Stimulated activated CD4-positive, alpha-beta T cell treated with anti-CD3 and anti-CD28 coated beads, TNF-alpha, amount 100 ng/mL, for 4 hours (primary cell): ENCODE measurements at places on chromosomes 2 and 18.

GRCh38 chr2:190126798-190127197, 64.3 kb upstream of the MSTN start:
- no peak for DNase-seq

DNA sequence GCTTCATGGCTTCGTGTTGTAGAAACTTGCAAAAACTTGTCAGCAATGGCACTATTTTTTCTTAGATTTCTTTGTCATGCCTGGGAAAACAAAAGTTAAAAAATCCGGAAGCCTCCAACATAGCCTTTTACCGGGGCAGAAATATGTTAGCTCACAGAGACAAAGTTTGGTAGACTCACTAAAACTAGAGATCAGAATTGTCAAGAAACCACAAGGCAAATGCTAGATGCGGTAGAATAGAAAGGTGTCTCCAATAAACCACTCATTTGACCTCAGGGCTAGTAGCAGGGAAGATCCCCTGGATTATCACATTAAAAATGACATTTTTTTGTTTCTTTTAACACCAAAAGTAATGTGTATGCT, 405 bp downstream of the CASP10 start:
- DNase-seq, result no peak

GRCh38 chr2:100783987-100784386, 36.0 kb upstream of the NPAS2 start:
- DNase-seq, result no peak

DNA sequence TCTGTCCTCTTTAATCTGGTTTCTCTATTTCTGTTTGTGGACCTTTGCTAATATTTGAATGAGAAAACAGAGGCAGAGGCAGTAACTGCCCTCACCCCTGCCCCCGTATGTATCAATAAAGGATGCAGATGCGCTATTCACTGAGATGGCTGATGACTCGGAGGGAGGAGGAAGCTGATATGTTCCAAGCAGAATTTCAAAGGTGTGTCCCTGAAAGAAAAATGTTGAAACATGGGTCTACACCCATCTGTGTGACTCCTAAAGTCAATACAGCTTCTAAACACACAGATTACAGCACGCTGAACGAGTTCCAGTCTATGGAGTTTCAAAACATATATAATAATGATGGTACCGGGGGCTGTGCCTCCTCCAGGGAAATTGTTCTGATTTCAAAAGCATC, 38.8 kb downstream of the EPHA4 start:
- no peak for DNase-seq

- no peak for DNase-seq
These were observed 153.9 kb downstream of the INSIG2 start for GRCh38 chr2:118242216-118242615.

- DNase-seq, result no peak
These were observed 237.5 kb downstream of the CTNNA2 start for GRCh38 chr2:79750321-79750720.

- peak; percentile 77 for DNase-seq
These were observed at the start of gene SP140 for GRCh38 chr2:230225486-230225885. Gene SP140 (plus strand): TSS chr2:230225736. CDS start chr2:230225845, 109 bp downstream.

DNA sequence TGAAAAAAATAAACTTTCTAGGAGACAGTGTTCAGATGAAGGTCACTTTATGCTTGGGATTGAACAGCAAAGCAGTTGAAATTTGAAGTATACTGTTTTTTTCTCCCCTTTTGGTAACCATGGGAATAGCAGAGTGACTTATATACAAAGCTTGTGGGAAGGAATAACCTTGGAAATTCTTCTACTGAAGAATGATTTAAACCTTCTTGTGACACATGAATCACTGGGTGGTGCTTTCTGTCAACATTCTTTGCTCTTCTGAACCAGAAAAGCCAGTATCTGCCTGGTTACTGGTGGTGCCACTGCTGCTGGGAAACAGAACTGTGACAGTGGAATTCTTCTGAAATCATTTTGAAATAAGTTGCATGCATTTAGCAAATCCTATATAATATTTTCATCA, 39.4 kb upstream of the RND3 start:
- no peak for DNase-seq

GRCh38 chr2:235530735-235531134, 36.9 kb downstream of the AGAP1 start:
- DNase-seq, result no peak

DNA sequence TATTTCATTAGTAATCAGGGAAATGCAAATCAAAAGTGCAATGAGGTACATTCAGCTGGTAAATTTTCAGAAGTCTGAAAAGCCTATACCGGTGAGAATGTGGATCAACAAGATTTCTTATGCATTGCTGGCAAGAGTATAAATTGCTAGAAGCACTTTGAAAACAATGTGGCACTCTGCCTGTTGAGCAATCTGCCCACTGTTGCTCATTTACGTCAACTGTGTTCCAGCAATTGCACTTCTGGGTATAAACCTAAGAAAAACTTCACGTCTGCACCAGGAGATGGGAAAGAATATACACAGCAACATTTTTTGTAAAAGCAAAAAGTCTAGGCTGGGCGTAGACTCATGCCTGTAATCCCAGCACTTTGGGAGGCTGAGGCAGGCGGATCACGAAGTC, 40.8 kb downstream of the MTERF4 start:
- no peak for DNase-seq

DNA sequence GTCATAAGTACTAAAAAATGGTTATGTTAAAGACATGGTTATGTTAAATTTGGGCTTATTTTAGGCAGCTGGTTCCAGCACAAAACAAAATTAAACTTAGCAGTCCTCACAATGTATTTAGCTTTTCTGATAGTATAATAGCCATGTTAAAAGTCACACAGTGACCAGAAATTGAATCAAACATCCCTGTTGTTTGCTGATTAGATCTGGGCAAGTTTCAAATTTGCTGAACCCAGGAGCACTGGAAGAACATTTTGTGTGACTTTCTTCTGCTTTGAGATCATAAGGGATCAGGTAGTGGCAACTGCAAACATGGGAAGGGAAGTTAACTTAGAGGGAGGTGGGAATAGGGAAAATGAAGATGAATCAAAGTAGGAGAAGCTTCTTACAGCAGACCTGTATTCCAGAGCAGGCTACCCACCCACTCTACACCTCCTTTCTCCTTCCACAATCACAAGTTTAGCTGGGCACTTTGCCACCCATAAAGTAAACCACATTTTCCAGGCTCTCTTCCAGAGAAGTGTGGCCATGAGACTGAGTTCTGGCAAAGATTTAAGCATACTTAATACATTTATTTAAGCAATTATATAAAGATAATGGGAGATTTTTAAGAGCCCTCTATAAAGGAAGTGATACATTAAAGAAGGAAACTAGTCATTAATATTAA, 616.1 kb upstream of the LRATD1 start:
- no peak for DNase-seq

- no peak for DNase-seq
These were observed 9.8 kb upstream of the ZNF512 start for GRCh38 chr2:27572998-27573429.

DNA sequence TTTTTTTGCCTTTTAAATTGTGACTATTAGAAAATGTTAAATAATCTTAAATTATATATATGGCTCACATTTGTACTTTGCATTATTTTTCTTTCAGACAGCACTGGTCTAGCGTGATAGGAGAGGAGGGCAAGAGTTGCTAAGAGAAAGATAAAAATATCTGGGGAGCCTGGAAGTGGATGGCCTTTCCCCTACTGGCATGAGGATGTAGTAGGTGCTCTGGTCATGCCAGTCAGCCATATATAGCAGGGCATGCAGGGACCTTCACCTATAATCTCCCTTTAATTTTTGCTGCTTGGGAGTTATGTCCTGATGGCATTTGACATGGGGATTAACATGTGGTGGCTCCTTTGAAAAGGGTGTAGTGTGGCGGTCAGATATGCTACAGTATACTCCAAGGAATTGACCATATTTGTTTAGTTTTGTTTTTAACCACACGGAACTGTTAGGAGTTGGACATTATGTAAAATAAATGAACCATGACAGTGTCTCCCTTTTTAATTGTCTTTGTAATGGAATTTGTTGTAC, 144.7 kb downstream of the BABAM2 start:
- no peak for DNase-seq

GRCh38 chr2:18498531-18498930, 61.9 kb downstream of the RDH14 start:
- no peak for DNase-seq

GRCh38 chr2:109510136-109511028, 103.4 kb downstream of the SEPTIN10 start:
- DNase-seq, result peak; percentile 41

GRCh38 chr2:172968061-172968469, 107.6 kb upstream of the MAP3K20 start:
- DNase-seq, result no peak

DNA sequence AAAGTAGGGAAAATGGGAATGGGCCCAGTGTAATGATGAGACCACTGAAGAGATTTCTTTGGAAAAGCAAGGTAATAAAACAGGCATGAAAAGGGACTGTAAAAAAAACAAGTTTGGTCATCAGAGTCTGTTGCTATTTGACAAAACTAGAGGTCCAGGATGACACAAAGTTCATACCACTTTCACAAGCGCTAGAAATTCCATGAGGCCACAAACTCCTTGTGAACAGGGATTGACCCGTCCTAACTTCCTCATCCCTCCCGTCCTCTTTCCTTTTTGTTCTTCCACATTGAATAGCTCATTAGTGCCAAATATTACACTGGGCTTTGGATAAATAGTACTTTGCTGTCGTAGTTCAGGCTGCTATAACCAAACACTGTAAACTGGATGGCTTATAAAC, 188.8 kb upstream of the EPC2 start:
- no peak for DNase-seq

GRCh38 chr2:63846487-63846886, 4.8 kb downstream of the UGP2 start:
- DNase-seq, result no peak

GRCh38 chr2:48346124-48346536, 183.8 kb upstream of the STON1 start:
- DNase-seq, result no peak

GRCh38 chr2:174609261-174609660, 11.7 kb upstream of the WIPF1 start:
- no peak for DNase-seq

DNA sequence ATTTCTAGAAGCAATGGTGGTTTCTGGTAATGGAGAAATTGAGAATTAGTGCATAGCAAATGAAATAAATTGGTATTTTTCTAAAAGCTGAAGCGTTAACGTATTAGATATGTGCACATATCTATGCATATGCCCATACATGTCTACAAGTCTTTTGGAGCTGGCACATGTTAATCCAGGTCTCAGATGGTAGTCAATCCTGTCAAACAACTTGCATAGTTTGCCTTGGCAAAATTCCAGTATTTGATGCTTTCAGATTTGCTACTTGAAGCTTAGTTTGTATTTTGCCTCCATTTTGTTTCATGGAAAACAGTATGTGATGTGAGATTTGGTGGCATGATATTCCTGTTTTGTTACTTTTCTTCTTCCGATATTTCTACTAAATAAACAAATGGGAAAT, 304.6 kb downstream of the PARD3B start:
- DNase-seq, result no peak

- no peak for DNase-seq
These were observed 21.4 kb upstream of the FRZB start for GRCh38 chr2:182887753-182888415.

GRCh38 chr2:200459101-200459500, 50.8 kb downstream of the KCTD18 start:
- DNase-seq, result no peak

- no peak for DNase-seq
These were observed 136.9 kb downstream of the CDH20 start for GRCh38 chr18:61470031-61470674.

- DNase-seq, result no peak
These were observed 302.1 kb downstream of the ARHGAP15 start for GRCh38 chr2:143431316-143431715.

- no peak for DNase-seq
These were observed 65.5 kb downstream of the SLC9A4 start for GRCh38 chr2:102538491-102538890.

DNA sequence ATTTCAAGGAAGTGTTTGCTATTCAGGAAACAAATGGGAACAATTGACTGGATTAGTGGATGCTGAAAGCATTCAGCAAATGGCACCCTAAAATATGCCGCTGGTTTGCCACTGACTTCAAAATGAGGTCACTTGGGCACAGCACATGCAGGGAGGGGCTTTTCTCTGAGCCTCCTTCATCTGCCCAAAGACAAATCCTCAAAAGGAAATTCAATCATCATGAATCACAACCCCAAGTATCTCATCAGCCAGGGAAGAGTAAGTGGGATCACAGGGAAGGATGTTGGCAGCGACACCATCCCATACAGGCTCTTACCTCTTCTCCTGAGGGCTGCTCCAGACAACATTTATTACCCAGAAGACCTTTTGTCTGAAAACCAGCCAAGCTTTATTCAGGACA, 14.4 kb upstream of the SP140L start:
- no peak for DNase-seq
